Activated naive CD8-positive, alpha-beta T cell treated with anti-CD3 and anti-CD28 coated beads for 36 hours (primary cell): ENCODE measurements at places on chromosomes 6 and 20.

- no peak for DNase-seq
These were observed 29.4 kb downstream of the BMP7 start for GRCh38 chr20:57236813-57237584.

DNA sequence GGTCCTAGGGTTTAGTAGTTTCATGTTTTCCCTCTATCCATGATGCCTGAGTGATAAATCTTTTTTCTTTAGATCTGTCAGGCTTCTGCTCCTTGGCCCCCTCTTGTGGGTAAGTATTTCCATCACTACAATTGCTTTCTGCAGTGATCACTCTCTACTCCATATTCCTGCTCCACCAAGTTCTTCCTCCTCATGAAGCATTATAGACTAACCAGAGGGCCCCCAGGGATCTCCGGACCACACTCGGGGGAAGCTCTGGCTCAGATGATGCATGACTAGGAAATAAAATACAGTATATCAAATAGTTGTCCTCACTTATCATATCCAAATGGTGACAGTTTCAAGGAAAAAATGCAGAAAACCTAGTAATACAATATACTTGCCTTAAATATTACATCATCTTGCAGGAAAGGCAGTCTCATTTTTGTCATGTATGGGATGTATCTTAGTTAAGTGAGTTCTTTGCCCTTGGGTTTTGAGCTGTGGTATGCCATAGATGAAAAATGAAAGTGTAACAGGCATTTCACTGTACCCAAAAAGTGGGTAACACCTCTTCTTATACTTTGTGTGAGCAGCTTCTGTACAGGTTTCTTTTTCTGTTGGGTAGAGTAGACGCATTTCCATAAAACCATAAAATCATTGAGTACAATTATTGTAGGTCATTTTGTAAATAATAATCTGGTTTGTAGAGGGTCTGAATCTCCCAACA lies 200.9 kb upstream of the EYA4 start:
- no peak for DNase-seq

DNA sequence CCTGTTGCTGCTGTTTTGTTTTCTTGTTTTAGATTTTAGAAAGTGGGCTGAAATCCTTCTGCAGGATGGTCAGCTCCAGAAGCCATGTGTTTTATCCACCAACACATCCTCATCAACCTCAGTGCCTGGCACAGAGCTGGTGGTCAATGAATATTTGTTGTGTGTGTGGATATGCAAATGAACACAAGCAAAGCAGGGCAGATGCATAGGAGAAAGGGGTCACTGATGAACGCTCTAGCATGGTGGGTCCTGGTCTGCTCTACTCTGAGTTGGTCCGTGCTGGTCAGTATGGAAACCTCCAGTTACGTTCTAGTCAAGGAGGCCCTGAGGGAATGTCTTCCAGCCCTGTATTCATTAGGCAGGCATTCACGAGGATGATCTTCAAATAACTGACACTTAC lies 682.5 kb downstream of the QKI start:
- no peak for DNase-seq

DNA sequence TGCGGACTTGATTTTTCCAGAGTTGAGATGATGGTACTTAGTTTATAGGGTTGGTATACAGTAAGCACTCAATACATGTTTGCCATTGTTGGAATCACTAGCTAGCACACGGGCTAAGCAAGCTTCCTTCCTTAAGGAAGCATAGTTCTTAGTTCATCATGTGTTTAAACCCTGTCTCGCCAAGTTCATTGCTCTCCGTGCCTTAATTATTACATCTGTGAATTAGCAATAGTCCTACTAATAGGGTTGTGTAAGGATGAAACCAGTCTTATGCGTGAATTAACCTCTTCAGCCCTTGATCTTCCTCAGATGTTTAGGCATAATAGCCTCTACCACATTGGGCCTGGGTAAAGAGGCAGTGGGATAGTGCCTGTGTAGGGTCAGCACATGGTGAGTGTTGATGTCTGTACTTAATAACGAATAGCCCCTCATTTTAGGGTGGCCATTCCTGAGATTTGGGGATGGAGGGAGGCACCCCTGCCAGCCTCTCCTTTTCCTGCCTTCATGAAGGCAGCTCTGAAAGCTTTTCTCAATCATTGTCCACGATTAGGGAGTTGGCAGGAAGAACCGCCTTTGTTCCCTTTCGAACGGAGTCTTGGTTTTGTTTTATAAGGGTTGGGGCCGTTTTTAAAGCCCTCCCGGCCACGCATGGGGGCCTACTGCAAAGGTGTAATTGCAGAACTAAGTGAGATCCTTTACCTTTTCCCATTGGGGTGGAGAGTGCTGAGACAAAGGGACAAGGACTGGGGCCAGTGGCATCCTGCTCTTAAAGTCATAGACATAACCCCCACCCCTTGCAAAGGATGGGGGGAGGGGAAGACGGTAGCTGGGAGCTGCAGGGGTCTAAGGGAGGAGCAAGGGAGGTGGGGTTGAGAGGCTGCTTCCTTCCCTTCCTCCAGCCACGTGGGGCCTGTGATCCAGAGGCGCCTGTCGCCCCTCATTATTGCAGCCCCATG lies 2.1 kb downstream of the DNMT3B start:
- no peak for DNase-seq

- DNase-seq, result no peak
These were observed 19.8 kb upstream of the CDC5L start for GRCh38 chr6:44367681-44368080.

DNA sequence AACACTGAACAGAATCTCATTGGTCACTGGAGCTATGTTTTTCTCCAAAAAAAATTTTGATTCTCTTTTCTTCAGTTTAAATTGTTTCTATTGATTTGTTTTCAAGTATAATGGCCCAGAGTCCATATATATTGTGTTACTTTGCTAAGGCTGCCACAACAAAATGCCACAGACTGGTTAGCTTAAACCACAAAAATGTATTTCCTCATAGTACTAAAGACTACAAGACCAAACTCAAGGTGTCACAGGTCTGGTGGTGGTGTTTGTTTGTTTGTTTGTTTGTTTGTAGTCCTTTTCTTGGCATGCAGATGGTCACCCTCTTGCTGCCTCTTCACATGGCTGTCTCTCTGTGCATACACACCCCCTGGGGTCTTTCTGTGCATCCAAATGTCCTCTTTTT lies 34.0 kb downstream of the BMP5 start:
- no peak for DNase-seq

GRCh38 chr6:140321891-140322290 lies 947.4 kb upstream of the CITED2 start:
- DNase-seq, result no peak

GRCh38 chr6:36616893-36617521 lies 22.8 kb downstream of the SRSF3 start:
- no peak for DNase-seq

- no peak for DNase-seq
These were observed 220.3 kb upstream of the LAMP5 start for GRCh38 chr20:9294041-9294440.
